ENCODE measurements at places on chromosomes 3 and 15.

- DNase-seq = no peak
Observed at GRCh38 chr15:62566248-62566647, 401.2 kb upstream of the C2CD4B start.

DNA sequence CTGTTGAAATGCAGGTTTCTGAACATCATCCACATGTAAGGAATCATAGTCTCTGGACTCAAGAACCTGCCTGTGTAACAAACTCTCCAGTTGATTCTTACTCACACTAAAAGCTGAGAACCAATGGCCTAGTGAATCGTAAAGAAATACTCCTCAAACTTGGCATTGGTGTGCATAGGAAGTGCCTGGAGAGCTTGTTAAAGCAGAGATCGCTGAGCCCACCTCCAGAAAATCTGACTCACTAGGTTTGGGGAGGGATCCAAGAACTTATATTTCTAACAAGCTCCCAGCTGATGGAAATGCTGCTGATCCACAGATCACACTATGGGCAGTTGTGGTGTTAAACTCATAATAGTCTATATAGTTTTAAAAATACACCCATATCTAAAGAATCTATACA, 55.8 kb upstream of the LMCD1 start:
- DNase-seq = no peak

- no peak for DNase-seq
Observed at GRCh38 chr3:151047636-151048035, 37.8 kb upstream of the MED12L start.

DNA sequence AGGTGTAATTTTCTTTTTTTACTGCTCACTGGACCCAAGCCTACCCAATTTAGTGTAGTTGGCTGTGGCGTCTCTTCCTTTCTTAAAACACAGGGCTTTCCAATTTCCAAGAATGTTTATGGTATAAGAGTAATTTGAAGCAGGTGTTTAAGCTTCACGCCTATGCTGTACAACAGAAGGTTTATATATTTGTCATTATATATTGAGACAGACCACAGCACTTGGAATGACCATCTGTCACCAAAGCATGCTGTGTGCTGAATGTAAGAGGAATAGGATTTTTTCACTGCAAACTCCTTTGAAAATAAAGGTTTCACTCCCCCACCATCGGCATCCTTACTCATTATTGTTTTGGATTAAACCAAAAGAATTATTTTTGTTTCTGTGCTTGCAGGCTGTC, 325.7 kb downstream of the OTOL1 start:
- DNase-seq = no peak

DNA sequence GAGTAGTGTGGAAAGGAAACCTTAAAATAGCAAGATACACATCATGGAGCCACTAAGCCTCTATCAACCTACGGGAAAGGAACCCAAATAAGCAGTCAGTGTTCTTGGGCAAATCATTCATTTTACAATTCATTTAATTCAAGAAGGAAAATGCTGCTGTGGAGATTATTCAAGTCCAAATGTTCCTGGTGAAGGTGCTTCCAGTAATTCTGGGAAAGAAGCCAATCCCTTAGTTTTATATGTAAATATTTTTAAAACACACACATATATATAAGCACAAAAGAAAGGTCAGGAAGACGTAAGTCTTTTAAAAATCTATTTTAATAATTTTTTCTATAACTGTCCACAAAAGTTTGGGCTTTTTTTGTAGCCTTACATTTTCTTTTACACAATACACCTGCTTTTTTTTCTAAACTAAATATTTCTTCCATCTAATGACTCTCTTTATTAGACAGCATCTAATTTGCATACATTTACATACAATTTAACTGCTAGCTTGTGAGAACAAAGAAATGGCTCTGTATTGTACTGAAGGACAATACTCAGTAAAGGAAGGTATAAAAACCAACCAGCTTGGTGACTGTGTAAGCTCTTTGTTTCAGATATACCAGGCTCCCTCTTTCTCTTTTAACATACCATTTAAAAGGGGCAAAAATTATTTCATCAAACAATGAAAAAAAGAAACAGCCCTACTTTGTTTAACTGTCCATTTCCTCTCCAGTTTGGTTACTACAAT, 269.5 kb downstream of the ZBTB20 start:
- DNase-seq = no peak

DNA sequence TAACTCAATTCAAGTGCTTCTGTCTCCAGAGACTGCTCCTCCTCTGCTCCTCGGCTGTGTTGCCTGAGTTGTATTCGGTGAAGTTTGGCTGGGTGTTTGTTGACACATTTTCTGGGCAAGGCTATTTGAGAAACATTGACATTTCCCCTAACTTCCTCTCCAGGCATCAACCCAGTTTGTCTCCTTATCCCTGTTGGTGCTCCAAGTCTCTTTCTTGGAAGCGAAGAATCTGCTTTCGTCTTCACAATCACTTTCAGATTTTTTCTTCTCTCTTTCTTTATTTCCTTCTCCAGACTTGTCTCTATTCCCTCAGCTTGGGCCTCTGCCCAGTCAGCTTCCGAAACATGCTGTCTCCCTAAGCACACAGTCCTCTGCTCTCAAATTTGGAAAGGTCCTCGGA, 84.7 kb downstream of the ETV5 start:
- no peak for DNase-seq

- no peak for DNase-seq
Observed at GRCh38 chr3:48532977-48533337, 23.6 kb downstream of the PFKFB4 start.

GRCh38 chr15:25333049-25333448, 105.8 kb downstream of the UBE3A start:
- no peak for DNase-seq

- DNase-seq = no peak
Observed at GRCh38 chr15:82040390-82040789, 5.4 kb downstream of the MEX3B start.

Measured in stimulated activated CD4-positive, alpha-beta T cell treated with anti-CD3 and anti-CD28 coated beads, Interleukin-1b, Interleukin-23, amount 100 ng/mL, for 1 hour (primary cell).